Mesothelial cell of epicardium (in vitro differentiated cells): ENCODE measurements at places on chromosomes 5 and 9. TPM values are rescaled to one million over a fixed set of nuclear protein-coding genes. Genes with fewer than 3 reads are reported as not detected.
A peak's percentile ranks its signal among the peaks of the same experiment; 100 is the strongest.

- no peak for DNase-seq
Measured at GRCh38 chr5:67770431-67771025, 445.0 kb upstream of the PIK3R1 start.

GRCh38 chr9:90900130-90900529, 98.5 kb downstream of the SYK start:
- no peak for DNase-seq

GRCh38 chr9:83154087-83154736, 91.3 kb upstream of the RASEF start:
- DNase-seq: no peak

POMT1 gene
- 54.8 to 59.2 TPM (median 57.2 TPM) in 3 replicates for total RNA-seq

FOXI1 gene
- not detected in 3 replicates for total RNA-seq

DNA sequence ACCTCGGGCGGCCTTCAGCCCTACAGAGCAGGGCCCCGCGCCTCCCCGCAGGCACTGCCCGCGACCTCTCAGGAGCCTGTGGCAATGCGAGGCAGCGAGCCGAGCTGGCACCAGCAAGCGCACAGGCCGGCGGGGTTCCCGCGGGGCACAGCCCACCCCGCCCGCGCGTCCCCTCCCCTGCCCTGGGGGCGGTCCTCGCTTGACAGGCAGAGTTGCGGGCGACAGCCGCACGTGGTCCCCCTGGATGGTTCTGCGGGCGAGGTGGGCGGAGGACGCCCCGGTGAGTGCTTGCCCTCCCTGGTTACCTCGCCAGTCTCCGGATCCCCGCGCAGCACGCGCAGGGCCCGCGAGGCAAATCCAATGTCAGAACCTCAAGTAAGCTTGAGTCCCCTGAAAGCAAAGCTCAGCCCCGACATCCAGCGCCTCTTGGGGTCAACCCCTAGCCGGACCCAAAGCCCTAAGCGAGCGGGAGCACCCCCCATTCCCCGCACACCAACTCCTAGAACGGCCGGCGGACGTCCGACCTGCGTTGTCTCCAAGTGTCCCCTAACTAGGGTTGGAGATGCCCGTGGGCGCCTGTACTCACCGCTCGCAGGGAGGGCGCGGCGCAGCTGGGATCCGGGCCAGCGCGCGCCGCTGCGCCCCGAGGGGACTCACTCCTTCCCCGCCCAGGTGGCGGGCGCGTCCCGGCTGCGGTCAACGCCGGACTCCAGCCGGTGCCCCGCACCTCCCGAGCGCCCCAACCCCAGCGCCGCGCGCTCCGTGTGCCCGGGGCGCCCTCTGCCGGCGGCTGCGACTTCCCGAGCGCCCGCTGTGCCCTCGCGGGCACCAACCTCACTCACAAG, at the start of gene DRD1:
Gene DRD1 (minus strand): TSS at position 123 of the 845 bp plus-strand sequence. CDS start 1,083 bp downstream, outside the sequence.
- DNase-seq: peak; percentile 56

- no peak for DNase-seq
Measured at GRCh38 chr5:177512736-177513380, 3.2 kb upstream of the DOK3 start.

- no peak for DNase-seq
Measured at GRCh38 chr5:164289526-164289925, 784.1 kb downstream of the MAT2B start.

GRCh38 chr5:39208471-39208870, 10.9 kb downstream of the FYB1 start:
- no peak for DNase-seq

GRCh38 chr5:141825791-141826560, 52.2 kb downstream of the PCDH1 start:
- no peak for DNase-seq

DNA sequence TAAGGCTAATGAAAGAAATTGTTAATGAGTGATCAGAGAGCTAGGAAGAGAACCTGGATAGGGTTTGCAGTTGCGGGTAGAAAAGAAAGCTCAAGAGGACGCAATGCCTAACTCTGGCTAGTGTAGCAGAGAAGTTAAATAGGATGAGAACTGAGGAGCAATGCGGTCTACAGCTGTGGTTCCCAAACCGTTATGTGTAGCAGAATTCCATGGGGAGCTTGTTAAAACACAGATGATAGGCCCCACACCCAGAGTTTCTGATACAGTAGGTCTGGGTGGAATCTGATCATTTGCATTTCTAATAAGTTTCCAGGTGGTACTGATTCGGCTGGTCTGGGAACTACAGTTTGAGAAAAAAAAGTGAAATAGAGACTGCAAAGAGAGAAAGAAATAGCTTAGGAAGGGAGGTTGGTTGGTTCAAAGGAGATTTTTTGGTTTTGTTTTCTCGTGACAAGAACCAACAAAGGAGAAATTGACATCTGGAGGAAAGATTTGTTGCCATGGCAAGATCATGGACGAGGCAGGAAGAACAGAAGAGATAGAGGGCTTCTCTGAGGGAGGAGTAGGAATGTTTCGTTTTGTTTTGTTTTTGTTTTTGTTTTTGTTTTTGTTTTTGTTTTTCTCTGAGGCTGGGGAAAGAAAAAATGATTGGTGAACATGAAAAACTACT, 276.1 kb downstream of the ARRDC3 start:
- no peak for DNase-seq

DNA sequence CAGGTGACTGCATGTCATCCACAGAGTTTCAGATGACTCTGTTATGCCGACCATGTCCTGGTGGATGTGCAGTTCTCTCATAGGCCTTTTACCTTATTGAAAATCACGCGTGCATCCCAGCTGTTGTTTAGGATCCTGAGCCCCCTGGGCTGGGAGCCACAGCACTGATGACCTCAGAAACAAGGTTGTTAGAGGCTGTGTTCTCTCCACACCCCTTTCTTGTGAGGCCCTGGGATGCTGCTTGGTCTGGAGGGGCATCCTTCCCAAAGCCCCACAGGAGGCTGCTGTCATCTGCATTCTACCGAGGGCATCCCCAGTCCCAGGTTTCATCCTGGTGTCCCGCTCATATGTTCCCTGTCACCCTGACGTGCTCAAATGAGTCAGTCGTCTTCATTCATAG, 76.5 kb upstream of the IRX4 start:
- DNase-seq: no peak

DNA sequence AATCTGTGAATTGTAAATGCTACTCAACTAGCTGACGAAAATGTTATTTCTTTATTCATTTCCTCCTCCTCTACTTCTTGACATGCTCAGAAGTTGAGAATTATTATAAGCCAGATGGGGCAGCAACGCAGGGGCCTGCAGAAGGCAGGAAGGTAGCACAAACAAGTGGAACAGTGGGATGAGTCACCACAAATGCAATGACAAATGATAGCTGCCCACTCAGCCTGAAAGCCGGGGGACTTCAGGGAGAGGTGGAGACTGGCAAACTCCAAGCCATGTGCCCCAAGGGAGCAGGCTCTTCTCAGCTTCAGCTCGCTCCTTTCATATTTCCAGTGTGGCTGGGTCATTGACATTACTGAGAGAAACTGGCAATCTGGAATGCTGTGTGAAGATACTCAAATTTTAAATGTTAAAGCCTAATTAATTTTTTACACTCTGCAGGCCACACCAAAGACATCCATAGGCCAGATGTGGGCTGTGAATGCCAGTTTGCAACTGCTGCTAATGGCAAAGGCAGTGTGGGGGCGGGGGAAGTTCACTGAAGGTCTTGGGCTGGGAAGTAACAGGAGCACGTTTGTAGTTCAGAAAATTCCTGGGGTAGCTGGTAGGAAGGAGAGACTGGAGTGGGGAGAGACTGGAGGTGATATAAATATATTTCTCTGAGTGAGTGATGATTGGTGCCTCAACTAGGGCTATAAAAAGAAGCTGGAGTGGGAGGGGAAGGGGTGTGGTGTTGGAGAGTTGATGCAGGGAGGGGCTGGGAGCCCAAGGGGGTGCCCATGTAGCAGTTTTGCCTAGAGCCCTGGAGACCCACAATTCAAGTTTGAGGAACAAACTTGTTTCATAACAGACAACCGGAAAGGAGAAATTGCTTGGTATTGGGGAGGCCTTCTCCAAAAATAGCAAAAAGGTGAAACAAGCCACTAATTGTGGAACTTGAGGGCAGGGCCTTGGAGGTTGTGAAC, 20.8 kb upstream of the ADRB2 start:
- no peak for DNase-seq

- no peak for DNase-seq
Measured at GRCh38 chr9:129080298-129080600, 662 bp upstream of the DOLPP1 start.

GRCh38 chr5:39698838-39699560, 274.2 kb upstream of the DAB2 start:
- DNase-seq: no peak

- DNase-seq: no peak
Measured at GRCh38 chr5:79202076-79202475, 33.9 kb upstream of the JMY start.

GRCh38 chr9:134295746-134296250, 30.5 kb upstream of the RXRA start:
- DNase-seq: no peak

GRCh38 chr5:128711216-128711615, 173.2 kb upstream of the FBN2 start:
- DNase-seq: no peak

PSAT1 gene
- total RNA-seq: 29.9 to 32.5 TPM (median 30.7 TPM) in 3 replicates

SHOC1 gene
- total RNA-seq: not detected in 3 replicates

DNA sequence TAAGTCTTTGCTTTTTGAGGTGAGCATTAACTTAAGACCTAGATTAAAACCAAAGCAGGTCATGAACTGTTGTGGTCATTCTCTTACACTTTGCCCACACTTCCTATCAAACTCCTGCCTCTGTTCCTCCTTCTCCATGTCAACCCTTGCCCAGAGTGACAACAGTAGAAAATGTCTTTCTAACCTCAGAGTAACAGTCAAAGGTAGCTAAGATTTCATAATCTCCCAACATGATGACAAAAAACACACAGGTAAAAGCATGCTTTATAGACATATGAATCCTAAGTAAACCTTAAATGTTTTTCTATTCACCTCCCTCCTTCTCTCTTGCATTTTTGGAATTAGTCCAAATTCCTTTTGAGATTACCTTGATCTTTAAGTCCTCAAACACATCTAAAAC, 422.3 kb downstream of the SPATA31D1 start:
- DNase-seq: no peak

FAM78A gene
- 0.54 to 0.80 TPM (median 0.64 TPM) in 3 replicates for total RNA-seq

PRR16 gene
- 1.9 to 2.7 TPM (median 2.1 TPM) in 3 replicates for total RNA-seq

DNA sequence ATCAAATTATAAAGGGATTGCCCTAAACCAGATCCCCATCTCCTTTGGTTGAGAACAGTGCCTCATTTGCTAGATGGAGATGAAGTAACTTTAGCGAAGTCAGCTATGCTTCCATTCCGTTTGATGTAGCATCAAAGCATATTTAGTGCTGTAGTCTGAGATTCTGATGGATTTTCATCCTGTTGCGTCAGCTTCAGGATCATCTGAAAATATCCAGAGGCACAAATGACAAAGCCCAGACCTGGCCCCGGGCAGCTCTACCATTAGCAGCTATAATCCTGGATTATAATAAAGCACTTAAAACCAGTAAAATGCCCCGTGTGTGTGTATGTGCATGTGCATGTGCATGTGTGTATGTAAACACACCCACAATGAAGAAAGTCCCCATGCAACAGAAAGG, 44.7 kb downstream of the ERAP1 start:
- no peak for DNase-seq

PCDHGA5 gene
- total RNA-seq: 0.51 to 0.66 TPM (median 0.52 TPM) in 3 replicates

- DNase-seq: no peak
Measured at GRCh38 chr9:1039589-1039988, 10.6 kb upstream of the DMRT2 start.
